AG08396 (cell line): ENCODE measurements at places on chromosomes 16 and 17.

DNA sequence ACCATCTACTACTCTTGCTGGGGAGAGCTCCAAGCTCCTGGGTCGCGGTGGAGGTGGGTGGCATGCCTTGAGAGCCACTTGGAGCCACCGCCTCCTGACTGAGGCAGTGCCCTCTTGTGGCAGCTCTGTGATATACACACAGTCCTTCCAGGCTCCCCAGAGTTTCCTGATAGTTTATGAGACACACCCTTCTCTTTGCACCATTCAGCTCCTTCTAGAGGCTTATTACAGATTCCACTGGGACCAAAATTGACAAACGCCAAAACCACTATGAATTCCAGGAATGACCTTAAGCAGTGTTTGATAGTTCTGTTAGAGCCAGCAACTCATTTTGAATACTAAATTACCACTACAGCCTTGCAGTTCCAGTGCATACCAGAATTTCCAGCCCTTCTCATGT, 170.1 kb upstream of the CDH13 start:
- peak; percentile 38 for DNase-seq

DNA sequence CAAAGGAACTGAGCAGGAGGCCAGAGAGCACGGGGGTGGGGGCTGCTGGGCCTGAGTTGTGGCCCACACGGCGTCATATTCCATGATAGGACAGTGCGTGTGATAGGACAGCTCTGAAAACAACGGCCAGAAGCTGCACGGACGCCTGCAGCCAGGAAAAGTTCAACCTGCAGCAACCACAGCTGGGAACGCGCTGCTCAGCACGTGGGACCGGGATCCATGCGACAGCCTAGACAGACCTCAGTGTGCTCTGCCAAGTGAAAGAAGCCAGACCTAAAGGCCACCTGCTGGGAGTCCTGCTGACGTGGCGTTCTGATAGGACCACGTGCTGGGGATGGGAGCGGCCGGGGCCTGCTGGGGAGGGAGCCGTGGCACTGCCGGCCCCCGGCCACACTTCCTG, 21.6 kb downstream of the CTU2 start:
- DNase-seq = no peak

- no peak for DNase-seq
Measured at GRCh38 chr17:77303620-77304019, 162.9 kb downstream of the SEC14L1 start.

DNA sequence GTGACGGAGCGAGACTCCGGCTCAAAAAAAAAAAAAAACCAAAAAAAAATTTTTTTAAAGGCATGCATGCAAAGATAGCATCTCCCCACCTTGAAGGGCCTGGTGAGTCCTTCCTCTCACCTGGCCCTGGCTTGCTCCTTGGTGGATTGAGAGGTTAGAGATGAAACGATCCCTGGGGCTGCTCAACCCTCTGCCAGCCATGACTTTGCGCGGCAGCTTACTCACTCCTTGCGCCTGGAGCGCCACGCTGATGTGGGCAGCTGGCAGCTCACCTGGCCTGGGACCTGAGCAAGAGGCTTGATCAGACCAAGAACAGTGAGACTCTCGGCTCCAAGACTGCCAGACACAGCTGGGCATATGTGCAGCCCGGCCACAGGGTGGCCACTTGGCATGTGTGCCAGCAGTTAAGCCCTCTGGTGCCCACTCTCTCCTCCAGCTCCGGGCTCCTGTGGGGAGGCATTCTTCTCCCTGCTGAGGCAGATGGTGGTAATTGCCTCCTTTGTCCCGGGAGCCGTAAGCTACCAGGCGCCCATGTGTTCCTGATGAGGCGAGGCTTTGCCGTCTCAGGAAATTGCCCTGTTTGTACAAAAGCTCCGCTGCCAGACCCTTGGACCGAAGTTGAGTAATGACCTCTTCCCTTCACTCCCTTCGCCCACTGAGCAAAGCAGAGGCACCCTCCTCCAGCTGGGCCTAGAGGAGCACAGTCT, 5.1 kb upstream of the EVPL start:
- no peak for DNase-seq

GRCh38 chr17:48604770-48605329, at the start of gene HOXB6:
TSS of gene HOXB6 (minus strand) at chr17:48604986. CDS start at chr17:48598150, 6,836 bp downstream.
- DNase-seq = no peak

- peak; percentile 55 for DNase-seq
Measured at GRCh38 chr16:4517812-4518680, 20.5 kb downstream of the CDIP1 start.

DNA sequence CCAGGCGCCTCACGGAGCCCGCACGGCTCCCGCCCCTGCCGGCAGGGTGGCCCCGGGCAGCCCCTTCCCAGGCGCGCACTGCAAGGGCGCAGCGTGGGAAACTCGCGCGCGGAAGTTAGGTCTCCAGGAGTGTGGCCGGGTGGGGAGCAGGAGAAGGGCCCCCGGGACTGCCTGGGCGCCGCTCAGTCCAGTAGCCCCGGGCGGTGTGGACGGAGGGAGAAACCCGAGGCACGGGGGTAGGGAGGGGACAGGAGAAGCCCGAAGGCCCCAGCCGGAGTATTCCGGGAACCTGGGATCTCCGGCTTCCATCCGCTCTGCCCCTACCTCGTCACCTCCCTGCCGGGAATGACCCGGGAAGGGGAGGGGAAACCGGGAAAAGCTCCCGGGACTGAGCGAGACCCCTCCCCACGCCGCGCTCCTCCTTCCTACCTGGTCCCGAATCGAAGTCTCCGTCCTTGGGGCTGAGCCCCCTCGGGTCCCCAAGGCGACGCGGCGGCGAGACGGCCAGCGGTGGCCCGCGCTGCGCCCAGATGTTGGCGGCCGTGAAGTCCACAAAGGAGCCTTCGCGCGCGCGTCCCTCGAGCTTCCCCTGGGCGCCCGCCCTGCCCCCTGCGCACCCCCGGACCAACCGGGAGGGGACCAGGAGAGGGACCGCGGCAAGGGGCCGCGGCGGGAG, 418 bp downstream of the SOCS3 start:
- DNase-seq = peak; percentile 66

DNA sequence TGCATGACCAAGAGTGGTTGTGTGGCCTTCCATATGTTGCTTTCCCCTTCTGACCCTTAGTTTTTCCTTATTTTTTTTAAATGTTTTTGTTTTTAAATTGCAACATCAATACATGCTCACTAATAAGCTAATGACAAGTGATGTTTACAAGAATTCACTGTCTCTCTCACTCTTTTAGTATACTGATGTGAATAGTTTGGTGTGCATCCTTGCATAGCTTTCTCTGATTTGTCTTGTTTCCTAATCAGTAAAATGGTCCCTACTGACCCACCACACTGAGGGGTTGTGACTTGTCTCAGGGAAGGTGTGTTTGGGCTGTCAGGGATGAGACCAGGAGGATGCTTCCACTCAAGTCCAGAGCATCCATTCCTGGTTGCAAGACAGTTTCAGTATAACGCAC, 26.0 kb downstream of the CIITA start:
- no peak for DNase-seq

- no peak for DNase-seq
Measured at GRCh38 chr16:85003725-85004586, 7.4 kb downstream of the ZDHHC7 start.

GRCh38 chr16:2392025-2392424, 37.2 kb upstream of the CCNF start:
- DNase-seq = no peak

DNA sequence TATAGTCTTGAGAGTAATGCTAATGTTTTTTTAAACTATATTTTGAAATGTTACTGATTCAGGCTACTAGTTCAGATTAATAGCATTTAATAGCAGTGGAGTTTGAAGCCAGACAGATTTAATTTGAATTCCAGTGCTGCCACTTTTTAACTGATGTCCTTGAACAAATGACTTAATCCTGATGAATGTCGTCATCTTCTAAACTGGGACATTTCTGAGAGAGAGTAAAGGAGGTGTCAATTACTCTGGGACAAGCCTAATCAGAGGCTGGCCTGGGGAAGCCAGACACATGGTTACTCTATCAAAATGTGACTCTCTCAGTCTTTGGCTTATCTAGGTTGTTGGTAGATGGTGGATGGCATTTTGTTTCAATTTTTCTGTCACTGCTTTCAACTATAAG, 246.7 kb downstream of the HS3ST3A1 start:
- no peak for DNase-seq

DNA sequence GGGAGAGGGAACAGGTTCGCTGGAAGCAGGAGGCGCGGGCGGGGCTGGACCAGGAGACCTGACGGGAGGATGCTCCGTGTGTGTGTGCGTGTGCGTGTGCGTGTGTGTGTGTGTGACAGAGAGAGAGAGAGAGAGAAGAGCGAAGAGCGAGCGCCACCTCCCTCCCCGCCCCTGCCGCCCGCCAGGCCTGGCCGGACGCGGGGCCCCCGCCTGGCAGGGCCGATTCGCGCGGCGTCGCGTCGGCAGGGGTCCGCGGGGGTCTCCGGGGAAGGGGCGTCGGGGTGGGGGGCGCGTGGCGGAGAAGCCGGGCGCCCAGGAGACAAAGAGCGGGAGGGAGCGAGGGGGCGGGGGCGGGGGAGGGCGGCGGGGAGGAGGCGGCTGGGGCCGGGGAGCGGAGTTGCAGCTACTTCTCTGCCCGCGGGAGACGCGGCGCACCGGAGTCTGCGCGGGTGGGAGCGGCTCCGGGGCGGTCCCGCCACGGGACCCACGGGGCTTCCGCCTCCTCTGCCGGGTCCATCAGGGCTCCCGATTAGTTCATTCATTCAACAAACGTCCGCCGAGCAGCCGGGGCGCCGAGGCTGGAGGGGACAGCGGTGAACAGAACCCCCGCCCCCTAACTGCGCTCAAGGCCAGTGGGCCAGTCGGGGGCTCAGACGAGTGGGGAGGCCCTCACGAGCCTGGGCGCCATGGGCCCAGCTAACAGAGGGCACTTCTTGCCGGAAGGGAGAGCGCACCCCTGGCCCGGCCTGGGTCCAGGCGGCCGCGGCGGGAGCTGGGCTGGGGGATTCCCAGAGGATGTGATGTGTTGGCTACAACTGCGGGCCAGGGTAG, at the start of gene SAMD14:
SAMD14 (minus strand) TSS at position 433 of the 831 bp plus-strand sequence. CDS start 5,201 bp downstream, outside the sequence.
- peak; percentile 87 for DNase-seq

DNA sequence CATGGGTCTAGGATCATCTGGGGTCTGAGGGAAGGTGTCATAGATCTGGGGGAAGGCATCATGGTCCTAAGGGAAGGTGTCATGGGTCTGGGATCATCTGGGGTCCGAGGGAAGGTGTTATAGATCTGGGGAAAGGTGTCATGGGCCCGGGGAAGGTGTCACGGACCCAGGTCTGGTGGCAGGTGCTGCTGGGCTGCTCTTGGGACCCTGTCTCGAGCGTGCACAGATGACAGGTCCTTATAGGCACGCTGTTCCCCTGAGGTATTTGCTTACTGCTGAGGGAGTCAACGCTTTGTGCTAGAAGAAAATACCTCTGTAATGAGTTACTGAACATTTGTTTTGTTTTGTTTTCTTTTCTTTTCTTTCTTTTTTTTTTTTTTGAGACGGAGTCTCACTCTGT, 1.4 kb downstream of the RAB40C start:
- no peak for DNase-seq

GRCh38 chr17:52157603-52158449, 688 bp downstream of the CA10 start:
- DNase-seq = no peak

GRCh38 chr16:47058295-47059086, 85.0 kb upstream of the DNAJA2 start:
- no peak for DNase-seq

GRCh38 chr17:49369089-49369488, 7.0 kb upstream of the ZNF652 start:
- no peak for DNase-seq

DNA sequence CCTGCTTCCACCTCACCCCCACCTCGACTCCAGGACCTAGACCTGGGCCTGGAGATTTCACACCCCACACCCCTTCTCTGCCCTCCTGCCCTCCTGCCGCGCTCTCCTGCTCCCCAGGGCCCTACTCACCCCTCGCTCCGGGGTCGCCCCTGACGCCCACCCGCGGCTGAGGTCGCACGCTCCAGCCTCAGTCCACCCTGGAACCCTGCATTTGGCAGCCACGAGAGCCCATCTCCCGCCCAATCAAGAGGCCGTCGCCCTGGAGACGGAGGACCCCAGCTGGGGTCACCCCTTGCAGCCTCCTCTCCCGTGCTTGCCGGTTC, 16.1 kb downstream of the TLE7 start:
- no peak for DNase-seq

- DNase-seq = no peak
Measured at GRCh38 chr17:28711723-28712031, at the start of gene PROCA1. TSS of gene PROCA1 (minus strand) at chr17:28711888. CDS start at chr17:28711660, 228 bp downstream.

- DNase-seq = no peak
Measured at GRCh38 chr17:3485481-3486068, 9.8 kb downstream of the ASPA start.

DNA sequence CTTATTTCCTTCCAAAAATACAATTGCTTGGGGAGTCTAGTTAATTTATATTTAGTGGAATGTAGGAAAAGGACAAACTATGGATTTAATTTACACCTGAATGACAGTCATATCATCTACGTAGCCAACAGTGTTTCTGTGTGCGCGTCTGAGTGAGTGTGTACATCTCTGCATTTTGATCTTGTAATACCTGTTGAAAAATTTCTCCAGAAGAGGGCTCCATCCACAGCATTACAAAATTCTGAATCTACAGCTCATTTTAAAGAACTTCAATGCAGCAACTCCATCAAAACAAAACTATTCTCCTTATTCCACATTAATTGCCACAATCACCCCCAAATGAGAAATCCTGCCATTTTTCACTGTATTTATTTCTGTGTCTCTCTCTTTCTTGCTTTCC, 3.9 kb downstream of the CDH13 start:
- no peak for DNase-seq

GRCh38 chr16:878072-878784, 77.7 kb upstream of the GNG13 start:
- DNase-seq = no peak

DNA sequence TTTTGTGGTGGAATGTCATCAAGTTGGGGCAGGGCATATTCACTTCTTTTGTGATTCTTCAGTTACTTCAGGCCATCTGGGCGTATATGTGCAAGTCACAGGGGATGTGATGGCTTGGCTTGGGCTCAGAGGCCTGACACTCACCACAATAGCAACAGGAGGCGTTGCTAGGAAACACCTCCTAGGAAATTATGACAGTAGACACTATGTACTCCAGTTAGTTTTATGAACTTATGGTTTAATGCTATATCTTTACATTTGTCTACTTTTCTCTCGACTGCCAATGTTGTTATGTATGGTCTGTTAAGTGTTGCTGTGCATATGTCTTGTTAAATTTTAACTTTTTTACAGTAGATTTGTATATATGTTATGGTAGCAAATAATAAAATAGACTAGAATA, 788.7 kb upstream of the GOT2 start:
- no peak for DNase-seq

DNA sequence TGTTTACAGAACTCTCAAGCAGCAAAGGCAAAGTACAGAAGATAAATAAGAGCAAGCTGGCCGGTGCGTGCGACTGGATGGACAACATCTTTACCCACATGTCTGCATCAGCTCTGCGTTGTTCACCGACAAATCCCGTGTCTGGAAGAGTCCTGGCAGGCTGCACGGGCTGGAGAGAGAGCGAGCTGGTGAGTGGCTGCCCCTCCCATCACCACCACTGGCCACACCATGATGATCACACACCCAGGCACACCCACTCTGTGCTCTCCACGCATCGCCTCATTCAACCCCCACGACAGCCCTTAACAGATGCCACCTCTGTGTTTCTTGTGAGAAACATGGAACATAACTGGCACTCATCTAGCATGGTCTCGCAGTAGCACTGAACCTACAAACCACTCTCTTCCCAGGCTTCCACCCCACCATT, 59.2 kb downstream of the ANKRD11 start:
- peak; percentile 89 for DNase-seq

- DNase-seq = no peak
Measured at GRCh38 chr16:89484923-89485679, 5.3 kb downstream of the ANKRD11 start.

GRCh38 chr17:31508288-31509094, 117.0 kb downstream of the RAB11FIP4 start:
- no peak for DNase-seq
